A549 treated with Hydrocortisone at 1 μM for 4 hours (cell line): ENCODE measurements at places on chromosomes 13 and 19. TPM values are rescaled to one million over a fixed set of nuclear protein-coding genes. Genes with fewer than 3 reads are reported as not detected.

SLC35E1 gene
- 18.1 to 19.8 TPM (median 19.1 TPM) in 5 replicates for total RNA-seq

ZNF490 gene
- total RNA-seq = 0.39 to 1.7 TPM (median 0.70 TPM) in 5 replicates

PPM1N gene
- total RNA-seq = 6.8 to 9.0 TPM (median 7.4 TPM) in 5 replicates

RUBCNL gene
- 0.08 to 0.21 TPM (median 0.16 TPM) in 5 replicates for total RNA-seq

BCL2L12 gene
- total RNA-seq = 52.0 to 76.1 TPM (median 68.7 TPM) in 5 replicates

SHC2 gene
- total RNA-seq = 0.77 to 1.5 TPM (median 0.99 TPM) in 5 replicates

TMEM150B gene
- 0.20 TPM in 1 of 5 replicates, not detected in the others for total RNA-seq

GARIN5A gene
- 1.4 to 2.5 TPM (median 2.2 TPM) in 5 replicates for total RNA-seq
